Cardiac septum (tissue), 1 donor: ENCODE measurements at places on chromosomes 5 and 9. TPM values are rescaled to one million over a fixed set of nuclear protein-coding genes. Genes with fewer than 3 reads are reported as not detected.

GRCh38 chr5:154060606-154061005 is 21.8 kb downstream of the MFAP3 start:
- DNase-seq, result no peak

- no peak for DNase-seq
Observed at GRCh38 chr5:149150457-149150856, 9.2 kb downstream of the ABLIM3 start.

The RNF183 gene
- not detected for total RNA-seq

The ABCA1 gene
- 5.4 TPM for total RNA-seq

The IFNA2 gene
- not detected for total RNA-seq

The TAF11L2 gene
- not detected for total RNA-seq
